Activated CD4-positive, alpha-beta T cell treated with anti-CD3 and anti-CD28 coated beads, Interleukin-2, amount 10 ng/mL, durations not matched to agents 7 days and 5 days (primary cell): ENCODE measurements at places on chromosomes 7 and 10. TPM values are rescaled to one million over a fixed set of nuclear protein-coding genes. Genes with fewer than 3 reads are reported as not detected.

DNA sequence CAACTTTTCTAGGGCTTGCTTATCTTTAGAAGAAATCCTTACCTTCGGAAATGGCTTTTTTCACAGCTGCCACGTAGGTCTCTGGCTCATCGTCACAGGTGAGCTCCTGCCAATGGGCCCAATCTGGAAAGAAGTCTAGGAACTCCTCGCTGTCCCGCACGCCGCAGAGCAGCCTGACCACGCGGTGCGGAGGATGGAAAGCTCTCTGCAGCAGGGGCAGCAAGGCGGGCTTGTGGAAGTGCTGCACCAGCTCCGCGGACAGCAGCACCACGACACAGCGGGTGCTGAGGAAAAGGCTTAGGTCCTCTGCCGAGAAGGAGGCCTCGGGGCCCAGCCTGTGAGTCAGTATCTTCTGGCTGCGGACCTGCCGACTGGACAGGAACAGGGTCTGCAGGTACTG is 10.8 kb downstream of the PIK3AP1 start:
- no peak for DNase-seq

DNA sequence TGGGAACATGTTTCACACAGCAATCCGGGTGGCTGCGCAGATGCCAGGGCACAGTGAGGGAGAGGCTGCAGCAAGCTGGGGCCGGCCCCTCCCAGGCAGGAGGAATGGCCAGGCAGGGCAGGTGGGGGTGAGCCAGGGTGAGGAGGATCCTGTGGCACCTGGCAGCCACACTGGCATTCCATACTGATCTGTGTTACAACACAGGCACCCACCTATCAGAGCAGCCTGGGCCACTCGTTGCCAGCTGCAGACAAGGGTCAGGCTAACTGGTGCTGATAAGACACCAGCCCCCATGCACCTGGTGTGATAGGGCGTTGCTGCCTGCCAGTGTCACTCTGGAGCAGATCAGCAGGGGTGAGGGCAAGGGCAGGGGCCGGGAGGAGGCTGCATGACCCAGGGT is 16.6 kb upstream of the RET start:
- DNase-seq = no peak

Gene EBF3
- total RNA-seq = not detected

Gene AASS
- 0.84 TPM for total RNA-seq

GRCh38 chr10:124632566-124632965 is 111.6 kb downstream of the FAM53B start:
- no peak for DNase-seq

GRCh38 chr10:132548106-132548823 is 10.7 kb downstream of the INPP5A start:
- DNase-seq = no peak

- no peak for DNase-seq
These were observed 3.1 kb downstream of the AGMO start for GRCh38 chr7:15558756-15559155.

DNA sequence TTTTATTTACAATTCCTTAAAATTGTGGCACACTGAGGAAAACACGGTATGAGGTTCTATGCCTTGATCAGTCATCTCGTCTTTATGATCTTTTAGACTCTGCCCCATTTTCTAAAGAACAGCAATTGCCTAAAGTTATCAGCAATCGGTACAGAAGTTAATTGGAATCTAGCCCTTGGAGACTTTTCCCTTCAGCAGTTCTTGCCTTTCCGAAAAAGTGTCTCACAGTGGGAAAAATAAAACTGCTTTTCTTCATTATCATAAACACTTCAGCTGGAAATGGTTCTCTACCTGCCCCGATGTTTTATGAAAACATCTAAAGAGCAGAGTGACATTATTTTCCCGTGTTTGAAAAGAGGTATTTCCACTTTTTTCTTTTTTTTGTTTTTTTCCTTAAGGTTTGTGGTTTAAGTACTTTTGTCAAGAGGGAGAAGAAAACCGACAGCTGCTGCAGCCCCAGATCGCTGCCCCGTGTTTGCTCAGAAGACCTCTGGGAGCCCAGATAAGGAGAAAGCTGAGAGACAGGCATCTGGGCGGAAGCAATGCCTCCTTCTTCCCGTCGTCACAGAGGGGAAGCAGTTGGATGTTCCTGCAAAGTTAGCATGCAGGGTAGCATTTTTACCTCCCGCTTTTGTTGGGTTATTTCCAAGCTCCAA is 149.7 kb downstream of the FRMD4A start:
- no peak for DNase-seq

Gene FRMPD2
- not detected for total RNA-seq

DNA sequence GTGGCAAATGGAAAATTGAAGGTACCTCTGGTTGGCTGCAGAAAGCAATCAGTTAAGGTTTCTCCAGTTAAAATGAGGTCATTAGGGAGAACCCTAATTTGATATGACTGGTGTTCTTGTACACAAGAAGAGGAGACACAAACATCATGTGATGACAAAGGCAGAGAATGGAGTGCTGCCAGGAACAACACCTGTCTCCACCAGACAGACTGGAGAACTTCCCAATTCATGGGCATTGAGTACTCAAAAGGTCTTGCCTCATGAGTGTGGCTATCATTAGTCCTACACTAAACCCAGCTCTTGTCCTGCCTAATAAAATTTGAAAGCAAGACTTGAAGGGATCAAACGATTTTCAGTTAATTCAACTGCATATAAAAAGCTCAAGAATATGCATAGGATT is 152.6 kb downstream of the PTPN20 start:
- no peak for DNase-seq

Gene PNLIPRP1
- total RNA-seq = not detected

DNA sequence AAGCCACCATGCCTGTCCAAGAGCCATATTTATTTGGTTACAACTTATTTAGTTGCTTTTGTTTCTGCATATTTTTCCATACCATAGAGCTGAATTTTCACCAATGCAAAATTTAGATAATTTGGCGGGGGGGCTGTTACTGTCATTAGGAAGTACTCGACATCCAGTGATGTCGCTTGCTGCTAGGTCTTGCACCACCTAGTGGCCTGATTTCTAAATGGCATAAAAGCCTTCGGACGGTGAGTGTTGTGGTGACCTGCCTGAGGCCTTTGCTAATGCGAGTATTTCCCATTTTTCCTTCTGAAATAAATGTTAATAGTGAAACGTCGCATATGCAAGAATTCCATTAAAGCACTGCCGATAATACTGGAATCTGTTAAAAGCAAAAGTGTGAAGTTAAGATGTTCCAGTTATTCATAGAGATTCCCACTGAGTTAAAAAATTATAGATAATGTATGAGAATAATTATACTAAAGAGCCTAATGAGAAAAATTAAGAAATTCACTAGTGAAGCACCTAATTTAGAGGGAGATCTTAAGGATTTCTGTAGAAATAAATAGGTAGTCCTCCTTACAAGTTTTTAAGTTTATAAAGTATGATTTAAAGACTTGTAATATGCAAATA is 86.1 kb upstream of the DNAJB6 start:
- DNase-seq = peak; percentile 58

DNA sequence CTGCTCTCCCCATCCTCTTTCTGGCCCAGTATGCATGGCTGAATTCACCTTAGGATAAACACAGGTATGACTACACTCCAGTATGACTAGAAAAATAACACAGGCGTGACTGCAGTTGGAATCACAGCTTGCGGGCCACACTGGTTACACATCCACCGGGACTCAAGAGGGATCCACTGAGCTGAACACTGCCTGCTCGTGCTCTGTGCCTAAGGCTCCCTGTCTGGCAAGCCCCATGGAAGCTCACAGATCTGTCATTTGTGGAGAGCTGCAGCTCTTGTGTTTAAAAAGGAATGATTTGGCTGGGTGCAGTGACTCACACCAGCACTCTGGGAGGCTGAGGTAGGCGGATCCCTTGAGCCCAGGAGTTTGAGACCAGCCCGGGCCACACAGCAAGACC is 26.8 kb downstream of the VOPP1 start:
- no peak for DNase-seq

Gene GNB2
- total RNA-seq = 238 TPM

Gene MYH16
- total RNA-seq = not detected

- DNase-seq = no peak
These were observed 1.1 kb upstream of the ZC3HAV1L start for GRCh38 chr7:139036901-139037300.

DNA sequence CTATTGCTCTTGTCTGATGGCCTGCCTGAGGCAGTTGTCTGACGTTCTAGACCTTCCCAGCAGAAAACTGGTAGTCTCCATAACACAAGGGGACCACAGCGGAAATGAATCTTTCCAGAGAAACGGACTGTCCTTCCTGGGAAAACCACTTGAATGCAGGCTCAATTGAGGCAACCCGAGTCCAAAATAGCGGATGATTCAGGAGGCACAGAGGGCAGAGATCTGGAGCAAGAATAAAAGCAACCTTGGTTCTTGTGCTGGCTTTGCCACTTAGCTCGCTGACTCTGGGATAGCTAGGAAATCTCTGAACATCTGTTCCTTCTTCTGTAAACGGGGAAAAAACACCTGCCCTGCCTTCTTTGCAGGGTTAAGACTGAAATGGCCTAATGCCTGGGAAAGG is 178.8 kb downstream of the NEURL1 start:
- DNase-seq = no peak

GRCh38 chr7:132213583-132213982 is 362.7 kb downstream of the PLXNA4 start:
- DNase-seq = no peak

GRCh38 chr10:45091968-45092367 is 91.2 kb downstream of the ZNF22 start:
- no peak for DNase-seq

GRCh38 chr7:148914208-148914777 is 30.2 kb upstream of the EZH2 start:
- DNase-seq = peak; percentile 28

GRCh38 chr10:10223131-10223530 is 794.5 kb upstream of the CELF2 start:
- DNase-seq = no peak

DNA sequence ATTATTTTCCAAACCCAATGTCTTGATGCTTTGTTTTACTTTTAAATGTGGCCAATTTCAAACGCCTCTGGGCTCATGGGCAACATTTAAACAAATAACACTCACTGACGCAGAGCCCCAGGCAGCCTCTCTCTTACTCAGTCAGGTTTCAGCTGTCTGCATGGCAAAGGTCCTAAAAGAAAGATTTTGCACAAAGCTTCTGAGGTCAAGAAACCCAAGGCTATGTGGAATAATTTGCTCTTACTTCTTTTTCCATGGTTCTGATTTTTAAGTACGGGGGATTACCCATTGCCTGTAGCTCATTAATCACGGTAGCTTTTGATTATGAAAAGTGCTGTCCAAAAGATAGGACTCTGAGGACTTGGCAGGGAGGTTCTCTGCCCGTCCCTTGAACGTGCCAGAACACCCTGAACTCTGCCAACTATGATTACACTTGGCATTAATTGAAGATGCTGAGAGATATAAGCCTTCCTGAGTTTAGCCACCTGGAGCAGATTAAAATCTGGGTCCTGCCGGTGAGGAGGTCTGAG is 14.1 kb upstream of the MSRB2 start:
- DNase-seq = no peak

GRCh38 chr7:1954366-1955004 is 278.3 kb downstream of the MAD1L1 start:
- DNase-seq = no peak

Gene PALD1
- total RNA-seq = 1.5 TPM

- DNase-seq = no peak
These were observed 75.9 kb downstream of the HIBADH start for GRCh38 chr7:27586825-27587224.

DNA sequence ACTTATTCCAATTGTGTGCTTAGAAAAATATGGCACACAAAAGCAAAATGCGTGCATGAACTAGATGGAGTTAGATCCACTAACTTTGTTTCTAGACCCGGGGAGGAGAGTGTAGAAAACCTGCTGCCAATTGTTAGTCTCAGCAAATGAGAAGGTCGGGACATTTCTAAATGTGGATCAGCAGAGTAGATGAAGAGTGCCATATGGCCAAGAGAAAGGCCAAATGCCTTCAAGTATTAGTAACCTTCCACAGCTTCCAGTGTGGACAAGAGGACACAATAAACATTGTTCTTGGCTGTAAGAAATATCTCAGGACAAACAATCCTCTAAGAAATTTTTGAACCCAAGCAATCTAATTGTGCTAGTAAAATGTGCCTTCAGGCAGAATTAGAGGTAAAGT is 690.3 kb downstream of the REEP3 start:
- no peak for DNase-seq
